CD4-positive, CD25-positive, alpha-beta regulatory T cell (primary cell): ENCODE measurements at places on chromosomes 6 and 20.

DNA sequence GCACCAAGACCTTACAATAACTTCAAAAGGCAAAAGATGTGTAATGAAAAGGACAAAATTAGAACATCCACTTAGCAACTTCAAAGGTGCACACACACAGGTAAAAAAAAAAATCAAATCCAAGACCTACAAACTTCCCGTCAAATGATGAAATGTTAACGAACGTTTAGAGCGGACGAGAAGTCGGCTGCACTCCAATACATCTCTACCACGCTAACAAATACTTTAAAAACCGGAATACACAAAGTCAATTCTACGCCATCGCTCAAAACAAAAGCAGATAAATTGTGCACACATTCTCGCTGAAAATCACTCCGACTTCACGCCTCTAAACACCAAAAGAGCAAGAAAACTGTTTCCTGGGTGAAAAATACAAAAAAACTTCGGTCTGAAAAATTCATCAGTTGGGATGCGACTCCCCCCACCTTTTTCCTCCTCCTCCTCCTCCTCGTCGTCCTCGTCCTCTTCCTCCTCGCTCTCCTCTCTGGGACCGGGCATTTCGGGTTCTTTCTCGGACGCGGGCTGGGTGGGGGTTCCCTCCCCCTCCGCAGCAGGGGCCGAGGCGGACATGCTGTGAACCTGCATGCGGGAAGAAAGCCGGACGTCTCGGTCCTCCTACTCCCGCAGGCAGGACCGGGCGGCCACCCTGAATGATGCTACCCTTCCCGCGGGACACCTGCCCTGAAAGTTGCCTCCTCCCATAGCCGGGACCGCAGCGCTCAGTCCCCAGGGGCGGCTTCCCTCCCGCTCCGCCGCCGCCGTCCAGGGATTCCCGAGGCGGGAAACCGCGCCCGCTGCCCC, 712 bp downstream of the DEK start:
- peak; percentile 44 for DNase-seq

GRCh38 chr6:37149745-37150144, 20.2 kb upstream of the PIM1 start:
- DNase-seq: no peak

GRCh38 chr20:37346236-37346534, 245 bp downstream of the SRC start:
- no peak for DNase-seq

DNA sequence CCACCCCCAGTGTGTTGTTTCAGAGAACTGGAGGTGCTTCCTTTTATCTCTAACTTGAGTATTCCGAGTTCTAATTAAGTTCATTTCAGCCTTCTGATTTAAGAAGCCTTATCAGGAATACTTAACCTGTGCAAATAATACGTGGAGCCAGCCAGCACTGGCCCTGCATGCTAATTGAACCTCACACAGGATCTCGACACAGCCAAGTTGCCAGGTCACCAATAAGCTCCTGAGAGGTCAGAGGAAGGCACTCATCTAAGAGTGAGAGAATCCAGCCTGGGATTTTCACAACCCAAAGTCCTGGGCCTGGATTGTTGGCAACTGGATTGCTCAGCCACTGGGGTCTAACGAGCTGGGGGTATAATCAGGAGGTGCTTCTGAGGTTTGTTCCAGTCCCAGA, 157.7 kb upstream of the LRFN2 start:
- DNase-seq: no peak

GRCh38 chr20:17856837-17857605, 111.6 kb downstream of the SNX5 start:
- DNase-seq: no peak

DNA sequence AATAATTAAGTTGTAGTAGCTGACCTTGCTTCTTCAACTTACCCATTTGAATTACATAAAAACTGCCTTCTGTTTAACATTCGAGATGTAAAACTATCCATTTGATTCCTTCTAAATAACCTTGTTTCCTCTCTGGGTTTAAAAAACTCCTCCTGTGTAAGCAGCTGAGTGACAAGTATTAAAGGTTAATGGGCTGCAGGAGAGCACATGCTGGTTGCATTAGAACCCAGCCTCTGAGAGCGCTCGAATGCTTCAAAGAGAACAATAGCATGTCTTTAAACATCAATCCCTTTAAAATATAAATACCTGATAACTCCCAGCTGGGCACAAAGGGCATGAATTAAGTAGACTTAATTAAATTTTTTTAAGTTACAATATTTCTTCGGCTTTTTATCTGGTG, 215.8 kb downstream of the EYA4 start:
- no peak for DNase-seq

GRCh38 chr6:86412057-86412456, 525.3 kb upstream of the HTR1E start:
- no peak for DNase-seq

- DNase-seq: no peak
These were observed 19.3 kb downstream of the MAVS start for GRCh38 chr20:3865887-3866407.

DNA sequence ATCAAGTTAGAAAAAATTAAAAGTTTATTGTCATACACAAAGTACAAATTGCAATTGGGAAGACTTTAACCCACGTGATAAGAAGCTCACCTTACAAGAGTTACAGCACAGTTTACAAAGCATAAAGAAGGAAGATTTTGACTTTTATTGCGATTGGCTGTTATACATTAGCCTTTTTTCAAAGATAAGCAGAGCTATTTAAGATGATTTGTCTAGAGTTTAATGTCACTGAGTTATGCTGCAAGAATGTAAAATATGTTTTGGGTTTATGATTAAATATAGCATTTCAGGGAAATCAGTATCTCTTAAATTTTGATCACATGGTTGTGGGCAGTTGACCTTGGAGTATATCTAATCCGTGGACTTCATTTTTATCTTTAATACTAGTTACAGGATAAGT, 664.2 kb upstream of the PTCHD4 start:
- no peak for DNase-seq

- no peak for DNase-seq
These were observed 7.8 kb downstream of the DLGAP4 start for GRCh38 chr20:36313926-36314325.

GRCh38 chr6:115358616-115359015, 702.1 kb downstream of the FRK start:
- no peak for DNase-seq

DNA sequence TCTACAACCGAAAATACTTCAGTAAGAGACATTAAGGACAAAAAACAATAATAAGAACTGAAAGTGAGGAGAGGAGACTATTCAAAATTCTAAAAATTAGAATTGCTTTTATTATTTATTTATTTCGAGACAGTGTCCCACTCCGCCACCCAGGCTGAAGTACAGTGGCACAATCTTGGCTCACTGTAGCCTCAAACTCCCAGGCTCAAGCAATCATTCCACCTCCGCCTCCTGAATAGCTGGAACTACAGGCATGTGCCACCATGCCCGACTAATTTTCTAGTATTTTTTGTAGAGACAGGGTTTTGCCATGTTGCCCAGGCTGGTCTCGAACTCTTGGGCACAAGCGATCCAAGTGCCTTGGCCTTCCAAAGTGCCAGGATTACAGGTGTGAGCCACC, 123.1 kb downstream of the RNGTT start:
- no peak for DNase-seq

DNA sequence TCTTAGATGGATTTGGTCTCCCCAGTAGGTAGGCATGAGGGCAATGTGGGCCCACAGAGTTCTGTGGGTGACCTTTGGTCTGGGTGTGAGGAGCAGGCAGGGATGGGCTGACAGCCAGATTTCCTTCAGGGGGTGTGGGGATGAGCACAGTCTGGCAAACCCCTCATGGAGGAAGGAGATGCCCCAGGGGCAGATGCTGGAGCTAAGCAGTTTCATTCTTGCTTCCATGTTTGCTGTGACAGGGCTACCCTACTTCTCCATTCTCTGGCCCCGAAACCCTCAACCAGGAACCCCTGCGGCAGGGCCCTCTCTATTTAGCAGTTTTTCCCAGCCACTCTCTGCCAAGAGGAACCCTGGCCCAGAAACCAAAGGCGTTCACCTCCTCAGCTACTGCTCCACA, 40.4 kb downstream of the GCLC start:
- no peak for DNase-seq

- DNase-seq: no peak
These were observed 148.3 kb downstream of the ZNF217 start for GRCh38 chr20:53445321-53445731.

DNA sequence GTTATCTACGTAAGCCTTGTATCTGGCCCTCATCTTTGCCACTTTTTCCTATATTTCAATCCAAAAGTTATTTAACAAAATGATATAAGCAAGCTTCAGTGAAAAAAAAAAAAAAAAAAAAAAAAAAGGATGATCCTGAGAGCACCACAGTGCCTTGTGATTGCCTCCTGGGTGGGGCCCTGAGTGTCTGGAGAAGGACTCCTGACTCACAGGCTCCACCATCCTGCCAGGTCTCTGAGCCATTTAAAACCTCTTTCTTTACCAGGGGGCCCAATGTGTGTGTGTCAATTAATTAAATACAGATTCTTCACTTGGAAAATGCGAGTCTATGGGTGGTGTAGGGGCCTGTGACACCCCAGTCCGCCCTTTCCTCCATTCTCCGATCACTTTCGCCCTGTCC, 105.2 kb downstream of the SMOC2 start:
- no peak for DNase-seq

DNA sequence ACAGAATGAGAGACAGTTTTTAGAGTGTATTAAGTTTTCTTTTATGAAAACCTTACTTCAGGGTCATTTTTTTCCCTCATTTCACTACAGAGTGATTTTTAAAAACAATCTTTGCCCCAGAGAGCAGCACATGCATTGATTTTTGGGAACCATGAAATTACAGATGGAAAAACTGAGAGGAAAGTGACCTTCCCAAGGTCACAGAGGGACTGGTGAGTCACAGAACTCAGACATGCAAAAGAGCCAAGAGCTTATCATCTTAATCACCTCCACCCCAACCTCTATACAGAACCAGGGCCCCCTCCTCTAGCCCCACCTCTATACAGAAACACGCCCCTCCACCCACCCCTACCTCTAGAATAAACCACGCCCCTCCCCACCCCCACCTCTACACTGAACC, 10.7 kb downstream of the PXMP4 start:
- no peak for DNase-seq

- DNase-seq: no peak
These were observed 114.1 kb downstream of the TENT5A start for GRCh38 chr6:81638366-81638765.

DNA sequence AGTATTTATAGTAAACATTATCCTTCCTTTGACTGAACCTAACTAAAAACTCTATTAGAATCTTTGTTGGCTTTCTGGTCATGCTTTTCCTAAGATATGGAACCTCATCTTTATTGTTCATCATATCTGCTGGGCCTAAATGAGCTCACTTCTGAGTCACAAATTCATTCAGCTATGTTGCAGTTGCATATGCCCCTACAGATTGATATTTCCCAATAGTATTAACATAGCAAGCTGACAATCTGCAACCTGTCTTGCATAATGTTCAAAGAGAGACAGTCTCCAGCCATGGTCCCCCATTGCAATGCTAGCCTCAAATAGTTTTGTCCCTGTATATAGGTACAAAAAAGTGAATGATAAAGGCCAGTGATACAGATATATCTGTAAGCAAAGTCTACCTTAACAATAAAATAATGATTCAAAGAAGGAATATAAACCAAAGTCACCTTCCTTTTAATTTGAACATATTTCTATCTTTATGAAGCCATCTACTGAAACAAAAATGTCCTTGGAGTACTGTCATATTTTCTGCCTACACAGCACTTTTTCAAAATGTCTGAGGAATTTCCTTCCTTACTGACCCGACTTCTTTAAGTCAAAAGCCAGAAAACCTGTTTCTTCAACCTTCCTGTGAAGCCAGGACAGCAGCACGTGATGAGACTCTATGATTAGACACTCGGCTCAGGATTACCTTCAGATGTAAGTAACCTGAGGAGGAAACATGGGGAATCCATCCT, 140.7 kb downstream of the UBE3D start:
- no peak for DNase-seq

- no peak for DNase-seq
These were observed 16.2 kb upstream of the RNF39 start for GRCh38 chr6:30091577-30092381.

GRCh38 chr20:6637160-6637579, 130.3 kb upstream of the BMP2 start:
- no peak for DNase-seq

- DNase-seq: peak; percentile 27
These were observed 165.8 kb downstream of the ZFAND3 start for GRCh38 chr6:37985355-37985754.

DNA sequence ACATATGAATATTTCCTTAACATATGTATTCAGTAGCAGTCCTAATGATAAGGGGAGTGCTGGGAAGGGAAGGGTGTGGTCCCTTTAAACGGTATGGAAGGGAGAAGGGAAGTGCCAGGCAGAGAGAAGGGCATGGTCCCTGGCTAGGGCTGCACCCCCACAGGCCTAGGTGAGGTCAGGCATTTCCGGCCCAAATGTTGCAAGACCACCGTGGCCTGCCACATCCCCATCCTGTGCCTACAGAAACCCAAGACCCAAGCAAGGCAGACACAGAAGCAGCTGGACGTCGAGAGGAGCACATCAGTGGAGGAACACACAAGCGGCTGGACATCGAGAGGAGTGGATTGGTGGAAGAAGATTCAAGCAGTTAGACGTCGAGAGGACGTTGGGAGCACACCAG, 5.9 kb downstream of the RRAGD start:
- no peak for DNase-seq

DNA sequence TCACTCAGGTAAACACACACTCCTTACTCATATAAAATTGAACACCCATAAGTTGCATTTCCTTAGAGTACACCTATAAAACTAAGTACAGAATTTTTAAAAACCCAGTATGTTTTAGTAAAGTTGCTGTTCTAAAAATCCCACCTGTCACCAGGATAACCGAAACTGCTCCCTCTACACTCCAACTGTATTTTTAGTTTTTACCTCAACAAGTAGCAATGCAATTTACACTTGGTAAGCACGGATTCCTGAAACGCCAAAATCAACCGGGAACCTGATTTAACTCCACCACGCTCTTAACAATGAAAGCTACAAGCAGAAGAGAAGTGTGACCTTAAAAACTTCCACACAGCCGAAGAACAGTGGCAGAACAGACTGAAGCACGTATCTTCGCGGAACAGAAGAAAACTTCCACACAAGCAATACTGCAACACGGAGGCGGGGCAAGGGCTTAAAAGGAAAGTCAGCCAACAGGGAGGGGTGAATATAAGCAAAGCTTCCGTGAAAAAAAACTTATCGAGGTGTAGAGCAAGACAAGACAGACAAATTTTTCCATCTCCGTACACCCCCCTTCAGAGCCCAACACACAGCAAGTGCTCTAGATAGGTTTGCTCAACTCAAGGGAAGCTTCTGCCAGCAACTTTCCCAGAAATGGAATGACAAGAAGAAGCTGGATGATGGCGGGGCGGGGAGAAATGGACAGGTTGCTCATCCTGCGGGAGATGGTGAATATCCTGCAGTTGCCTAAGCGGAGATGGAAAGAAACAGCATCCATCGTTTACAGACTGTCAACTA, 1.4 kb downstream of the STAU1 start:
- DNase-seq: peak; percentile 46

DNA sequence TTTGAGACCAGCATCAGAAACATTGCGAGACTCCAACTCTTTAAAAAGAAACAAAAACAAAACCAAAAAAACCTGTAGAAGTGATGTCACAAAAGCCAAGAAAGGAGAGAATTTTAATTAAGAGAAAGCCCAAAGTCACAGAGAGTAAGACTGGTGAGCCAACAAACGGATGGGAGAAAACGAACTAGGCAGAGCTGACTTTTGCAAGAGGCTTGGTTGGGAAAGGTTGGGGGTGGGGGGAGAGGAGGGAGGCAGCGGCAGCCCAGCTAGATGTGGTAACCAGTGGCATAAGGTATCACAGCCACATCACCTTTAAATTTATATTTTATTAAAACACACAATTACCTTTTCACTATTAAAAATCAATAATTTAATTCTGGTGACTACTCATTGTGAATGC, 23.5 kb downstream of the NOL7 start:
- DNase-seq: no peak
